ENCODE measurements at places on chromosomes 16 and 17.
A peak's percentile ranks its signal among the peaks of the same experiment; 100 is the strongest.

- DNase-seq: peak; percentile 14
These were observed 13.7 kb upstream of the CDC42EP4 start for GRCh38 chr17:73325527-73325842.

- DNase-seq: no peak
These were observed 7.7 kb upstream of the MBTPS1 start for GRCh38 chr16:84124257-84125073.

- DNase-seq: no peak
These were observed 247.2 kb downstream of the NTN1 start for GRCh38 chr17:9268546-9268945.

GRCh38 chr17:80513892-80514291 is 30.7 kb upstream of the RPTOR start:
- DNase-seq: no peak

DNA sequence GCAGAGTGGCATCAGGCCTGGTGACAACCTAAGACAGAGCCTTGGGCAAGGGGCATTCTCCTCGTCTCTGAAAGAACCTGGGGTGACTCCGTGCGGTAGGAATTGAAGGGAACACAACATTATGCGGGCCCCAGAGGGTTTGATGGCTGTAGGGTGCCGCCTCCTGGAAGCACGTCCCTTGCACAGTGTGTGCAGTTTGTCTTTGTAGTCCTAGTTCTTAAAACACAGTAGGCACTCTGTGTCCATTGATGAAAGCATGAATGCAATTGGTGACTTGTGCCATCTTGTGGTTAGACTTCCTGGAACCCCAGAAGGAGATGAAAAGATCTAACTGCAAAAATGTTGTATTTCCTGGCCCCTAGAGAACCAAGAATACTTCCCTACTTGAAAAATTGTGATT is 279.8 kb downstream of the UTP18 start:
- DNase-seq: peak; percentile 4

- DNase-seq: no peak
These were observed 10.6 kb downstream of the PLLP start for GRCh38 chr16:57273826-57274225.

DNA sequence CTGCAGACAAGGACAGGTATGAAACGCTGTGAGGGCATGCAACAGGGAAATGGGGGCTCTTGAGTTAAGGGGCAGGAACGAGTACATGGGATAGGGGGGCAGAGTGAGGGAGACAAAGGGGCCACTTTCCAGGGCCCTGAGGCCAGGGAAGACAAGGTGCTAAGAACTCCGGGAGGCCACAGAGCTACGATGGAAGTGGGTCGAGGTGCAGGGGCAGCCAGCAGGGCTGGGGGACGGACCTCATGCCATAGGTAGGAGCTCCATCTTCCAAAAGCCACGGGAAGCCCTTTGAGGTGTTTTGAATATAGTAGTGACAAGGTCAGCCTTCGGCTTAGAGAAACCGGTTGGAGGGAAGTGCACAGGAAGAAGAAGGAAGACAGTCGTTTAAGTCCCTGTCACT is 35.6 kb downstream of the RBFOX3 start:
- no peak for DNase-seq

DNA sequence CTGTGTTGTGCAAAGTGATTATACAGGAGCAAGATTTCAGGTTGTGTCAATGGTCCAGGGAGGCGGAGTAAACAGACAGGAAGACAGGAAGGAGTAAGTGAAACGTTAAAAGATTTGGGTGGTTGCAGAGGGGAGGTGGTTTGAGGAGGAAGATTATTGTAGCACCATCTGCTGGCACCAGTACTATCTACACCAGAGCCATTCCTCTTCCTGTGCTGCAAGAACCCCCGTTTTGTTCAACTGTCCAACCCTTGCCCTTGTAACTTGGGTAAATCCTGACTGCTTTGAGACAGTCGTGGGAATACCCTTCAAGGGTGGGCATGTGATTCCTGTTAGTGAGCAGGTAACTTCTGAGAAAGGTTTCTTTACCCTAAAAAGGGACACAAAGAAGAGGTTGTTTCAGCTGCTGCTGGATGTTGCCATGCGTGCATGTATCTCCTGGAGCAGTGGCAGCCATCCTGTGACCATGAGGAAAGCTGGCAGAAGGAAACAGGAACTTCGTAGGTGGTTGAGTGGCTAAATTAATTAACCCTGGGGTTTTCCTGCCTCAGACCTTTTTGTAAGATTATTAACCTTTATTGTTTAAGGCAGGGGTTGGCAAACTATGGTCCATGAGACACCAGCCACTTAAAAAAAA is 124.1 kb downstream of the PRKCA start:
- peak; percentile 20 for DNase-seq

- no peak for DNase-seq
These were observed 62.8 kb upstream of the CIBAR2 start for GRCh38 chr16:85174871-85175723.

GRCh38 chr16:28105954-28106353 is 42.4 kb upstream of the GSG1L start:
- no peak for DNase-seq

GRCh38 chr17:81396278-81396721 is 1.0 kb downstream of the BAHCC1 start:
- no peak for DNase-seq

GRCh38 chr17:7448461-7448860 is 3.6 kb downstream of the CHRNB1 start:
- DNase-seq: no peak

DNA sequence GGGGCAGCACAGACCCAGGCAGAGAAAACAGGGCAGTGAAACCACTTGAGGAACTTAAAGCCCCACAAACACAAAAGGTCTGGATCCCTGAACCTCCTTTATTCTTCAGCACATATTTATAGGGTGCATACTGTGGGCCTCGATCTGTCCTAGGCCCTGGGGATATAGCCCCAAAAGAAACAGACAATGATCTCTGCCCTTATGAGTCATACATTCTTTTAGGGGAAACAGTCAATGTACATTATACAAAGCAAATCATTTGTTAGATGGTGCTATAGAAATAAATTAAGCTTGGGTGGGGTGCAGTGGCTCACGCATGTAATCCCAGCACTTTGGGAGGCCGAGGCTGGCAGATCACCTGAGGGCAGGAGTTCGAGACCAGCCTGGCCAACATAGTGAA is 10.0 kb upstream of the HES7 start:
- no peak for DNase-seq

DNA sequence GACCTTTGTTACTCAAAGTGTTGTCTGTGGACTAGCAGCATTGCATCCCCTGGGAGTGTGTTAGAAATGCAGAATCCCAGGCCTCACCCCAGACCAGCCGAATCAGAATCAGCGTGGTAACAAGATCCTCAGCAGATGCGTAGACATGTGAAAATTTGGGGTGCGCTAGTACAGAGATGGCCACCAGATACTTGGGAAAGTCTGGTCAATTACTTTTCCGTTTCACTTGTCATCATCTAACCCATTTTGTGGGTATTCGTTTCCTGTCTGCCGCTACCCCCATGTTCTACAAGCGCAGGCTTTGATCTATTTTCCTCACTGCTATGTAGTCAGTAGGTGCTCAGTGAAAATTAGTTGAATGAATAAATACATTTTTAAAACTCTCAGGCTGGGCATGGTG is 33.1 kb upstream of the HERPUD1 start:
- DNase-seq: no peak

- DNase-seq: peak; percentile 11
These were observed 4.1 kb downstream of the RNF167 start for GRCh38 chr17:4944163-4944553.

- DNase-seq: peak; percentile 22
These were observed 81.6 kb downstream of the TMC6 start for GRCh38 chr17:78046923-78047322.

DNA sequence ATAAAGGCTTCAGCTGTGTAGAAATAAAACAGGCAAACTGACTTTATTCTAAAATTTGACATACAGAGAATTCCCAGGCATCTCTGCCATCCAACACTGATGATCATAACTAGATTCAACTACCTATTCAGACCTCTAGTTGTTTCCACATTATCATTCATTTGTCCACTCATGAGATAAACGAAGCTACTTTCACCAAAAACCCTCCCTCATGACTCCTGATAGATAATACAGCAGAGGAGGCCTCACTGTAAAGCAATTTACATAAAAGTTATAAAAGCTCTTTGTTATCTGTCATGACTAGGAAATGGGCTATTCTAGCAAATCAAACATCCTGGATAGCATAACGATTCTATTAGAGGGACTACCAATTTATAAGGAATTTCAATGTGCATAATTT is 19.6 kb upstream of the RFFL start:
- DNase-seq: no peak

- no peak for DNase-seq
These were observed 16.9 kb downstream of the C16orf90 start for GRCh38 chr16:3478242-3478925.

GRCh38 chr16:35628976-35629375 is 2169.6 kb downstream of the TP53TG3F start:
- no peak for DNase-seq

- DNase-seq: peak; percentile 36
These were observed 20.3 kb downstream of the CACNG5 start for GRCh38 chr17:66855204-66855603.

DNA sequence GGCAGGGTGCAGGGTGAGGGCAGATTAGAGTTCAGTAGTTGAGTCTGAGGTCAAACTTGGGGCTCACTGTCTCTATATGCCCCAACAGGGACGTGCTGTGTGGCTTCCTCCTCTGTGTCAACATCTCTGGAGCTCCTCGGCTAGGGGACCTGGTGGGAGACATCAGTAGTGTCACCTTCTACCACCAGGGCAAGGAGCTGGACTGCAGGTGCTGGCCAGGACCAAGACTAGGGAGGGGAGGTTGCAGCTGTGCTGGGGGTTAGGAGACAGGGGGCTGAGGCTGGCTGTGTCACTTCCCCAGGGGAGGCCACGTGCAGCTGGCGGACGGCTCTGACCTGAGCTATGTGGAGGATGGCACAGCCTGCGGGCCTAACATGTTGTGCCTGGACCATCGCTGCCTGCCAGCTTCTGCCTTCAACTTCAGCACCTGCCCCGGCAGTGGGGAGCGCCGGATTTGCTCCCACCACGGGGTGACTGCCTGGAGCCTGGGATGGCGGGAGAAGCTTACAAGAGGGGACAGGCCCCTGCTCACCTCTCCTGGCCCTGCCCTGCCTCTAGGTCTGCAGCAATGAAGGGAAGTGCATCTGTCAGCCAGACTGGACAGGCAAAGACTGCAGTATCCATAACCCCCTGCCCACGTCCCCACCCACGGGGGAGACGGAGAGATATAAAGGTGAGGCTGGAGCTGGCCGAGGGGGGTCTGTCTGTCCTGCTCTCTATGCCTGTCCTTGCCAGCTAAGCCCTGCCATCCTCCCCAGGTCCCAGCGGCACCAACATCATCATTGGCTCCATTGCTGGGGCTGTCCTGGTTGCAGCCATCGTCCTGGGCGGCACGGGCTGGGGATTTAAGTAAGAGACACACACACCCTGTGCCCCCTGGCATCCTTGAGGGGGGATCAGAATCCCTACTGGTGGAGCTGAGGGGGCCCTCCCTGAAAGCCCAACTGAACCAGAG is 18.9 kb downstream of the ADAM11 start:
- DNase-seq: no peak

DNA sequence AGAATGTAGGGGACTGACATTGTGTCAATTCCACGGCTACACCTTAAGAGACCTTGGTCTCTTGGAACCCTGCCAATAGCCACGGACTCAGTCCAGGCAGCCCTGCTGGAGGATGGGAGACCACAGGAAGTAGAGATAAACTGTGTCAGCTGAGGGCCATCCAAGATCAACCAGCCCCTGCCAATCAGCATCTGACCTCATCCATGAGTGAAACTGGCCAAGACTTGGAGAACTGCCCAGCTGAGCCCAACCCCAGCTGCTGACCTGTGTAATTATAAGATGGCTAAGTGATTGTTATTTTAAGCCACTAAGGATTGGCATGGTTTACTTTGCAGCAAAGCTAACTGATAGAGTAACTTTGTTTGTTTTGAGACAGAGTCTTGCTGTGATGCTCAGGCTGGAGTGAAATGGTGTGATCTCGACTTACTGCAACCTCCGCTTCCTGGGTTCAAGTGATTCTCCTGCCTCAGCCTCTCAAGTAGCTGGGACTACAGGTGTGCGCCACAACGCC is 13.3 kb upstream of the YWHAE start:
- DNase-seq: no peak

DNA sequence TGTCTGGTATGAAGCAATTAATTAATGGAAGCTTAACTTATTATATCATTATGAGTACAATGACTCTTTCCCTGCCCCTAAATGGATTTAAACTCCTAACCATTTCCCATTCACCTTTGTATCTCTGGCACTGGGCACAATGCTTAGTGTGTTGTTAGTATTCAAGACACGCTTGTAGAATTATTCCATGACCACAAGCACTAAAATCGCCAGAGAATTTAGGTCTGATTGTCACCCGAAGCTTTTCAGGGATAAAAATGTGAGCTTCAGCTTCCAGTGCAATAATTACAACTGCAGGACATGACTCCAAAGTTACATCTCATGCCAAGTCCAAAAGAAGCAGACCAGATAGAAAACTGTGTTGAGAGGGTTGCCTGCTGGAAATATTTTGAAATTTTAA is 101.6 kb downstream of the CDH8 start:
- DNase-seq: no peak

DNA sequence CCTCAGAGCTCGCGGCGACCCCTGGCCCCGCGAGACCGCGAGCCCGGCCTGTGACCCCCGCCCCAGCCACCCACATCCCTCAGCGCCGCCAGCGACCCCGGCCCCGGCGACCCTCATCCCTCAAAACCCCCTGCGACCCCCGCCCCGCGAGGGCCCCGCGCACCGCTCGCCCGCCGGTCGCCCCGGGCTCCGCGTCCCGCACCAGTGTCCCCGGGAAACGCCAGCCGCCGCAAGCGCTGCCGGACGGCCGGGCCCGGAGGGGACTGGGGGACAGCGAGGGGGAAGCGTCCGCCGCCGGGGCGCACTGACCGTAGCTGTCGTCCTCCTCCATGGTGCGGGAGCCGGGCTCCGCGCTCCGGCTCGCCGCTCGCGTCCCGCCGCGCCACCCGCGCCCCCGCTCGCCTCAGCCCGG is at the start of gene CYTH1:
Gene CYTH1, minus strand, starts transcription at position 381 of the 412 bp plus-strand sequence. Its CDS starts 50 bp downstream, at position 331.
- DNase-seq: no peak

DNA sequence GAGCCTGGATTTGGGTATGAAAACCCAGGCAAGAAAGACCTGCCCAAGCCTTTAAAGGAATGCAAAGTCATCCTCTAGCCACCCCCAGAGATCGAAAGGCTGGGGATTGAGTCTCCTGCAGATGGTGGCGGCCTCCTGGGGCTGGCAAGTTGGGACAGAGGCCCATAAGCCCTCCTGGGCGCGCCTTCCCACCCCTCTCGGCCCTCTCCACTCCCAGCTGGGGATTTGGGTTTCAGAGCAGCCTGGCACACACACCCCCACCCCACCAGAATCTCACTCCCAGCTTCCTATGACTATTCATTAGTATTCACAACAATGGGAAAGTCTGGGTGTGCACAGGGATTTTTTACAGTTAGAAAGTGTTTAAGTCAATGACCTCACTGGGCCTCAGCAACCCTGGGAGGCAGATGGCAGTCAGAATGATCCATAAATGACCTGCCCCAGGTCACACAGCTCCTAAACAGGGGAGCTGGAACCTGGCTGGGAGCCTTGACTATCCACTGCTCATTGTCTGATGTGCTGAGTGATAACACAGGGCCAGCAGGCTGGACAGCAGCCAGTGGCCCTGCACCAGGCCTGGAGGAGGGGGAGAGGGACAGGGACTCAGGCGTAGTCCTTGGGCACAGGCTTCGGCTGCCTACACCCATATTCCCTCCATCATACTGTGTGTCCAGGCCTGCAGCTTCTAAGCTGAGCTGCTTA is 12.1 kb downstream of the NHERF1 start:
- no peak for DNase-seq

All from AML-193 (cell line).